Stimulated activated CD8-positive, alpha-beta memory T cell treated with anti-CD3 and anti-CD28 coated beads, Interleukin-7, amount 100 ng/mL, for 1 hour (primary cell): ENCODE measurements at places on chromosomes 12 and 14.

DNA sequence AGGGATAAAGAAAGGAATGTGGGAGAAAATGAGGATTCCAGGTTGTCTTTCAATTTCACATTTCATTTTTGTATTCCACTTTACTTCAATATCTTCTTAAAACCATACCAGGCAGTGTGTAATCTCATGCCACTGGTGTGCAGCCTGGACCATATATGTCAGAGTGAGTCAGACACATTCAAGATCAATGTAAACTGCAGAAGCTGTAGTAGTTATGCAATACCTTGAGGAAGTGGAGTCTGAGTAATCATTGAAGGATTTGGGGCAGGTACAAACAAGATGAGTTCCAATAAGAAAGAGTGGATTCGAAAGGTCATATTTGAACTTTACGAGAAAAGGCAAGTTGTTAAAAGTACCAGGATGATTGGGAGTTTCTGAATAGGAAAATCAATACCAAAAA lies 14.1 kb downstream of the PLCZ1 start:
- no peak for DNase-seq

DNA sequence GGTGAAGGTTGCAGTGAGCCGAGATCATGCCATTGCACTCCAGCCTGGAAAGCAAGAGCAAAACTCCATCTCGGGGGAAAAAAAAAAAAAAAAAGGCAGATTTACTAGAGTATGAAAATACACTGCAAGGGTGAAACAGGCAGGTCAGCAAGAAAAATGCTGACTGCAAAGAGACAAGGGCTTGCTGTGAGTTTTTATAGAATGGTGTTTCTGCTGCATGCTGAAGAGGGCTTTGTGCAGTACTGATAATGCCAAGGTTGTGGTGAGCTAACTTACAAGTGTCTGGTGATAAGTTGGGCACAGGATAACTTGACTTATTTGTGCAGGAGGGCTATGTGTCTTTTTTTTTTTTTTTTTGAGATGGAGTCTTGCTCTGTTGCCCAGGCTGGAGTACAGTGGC lies 25.9 kb upstream of the SRP54 start:
- DNase-seq: no peak

GRCh38 chr12:50187084-50187900 lies 20.1 kb upstream of the CERS5 start:
- DNase-seq: no peak

DNA sequence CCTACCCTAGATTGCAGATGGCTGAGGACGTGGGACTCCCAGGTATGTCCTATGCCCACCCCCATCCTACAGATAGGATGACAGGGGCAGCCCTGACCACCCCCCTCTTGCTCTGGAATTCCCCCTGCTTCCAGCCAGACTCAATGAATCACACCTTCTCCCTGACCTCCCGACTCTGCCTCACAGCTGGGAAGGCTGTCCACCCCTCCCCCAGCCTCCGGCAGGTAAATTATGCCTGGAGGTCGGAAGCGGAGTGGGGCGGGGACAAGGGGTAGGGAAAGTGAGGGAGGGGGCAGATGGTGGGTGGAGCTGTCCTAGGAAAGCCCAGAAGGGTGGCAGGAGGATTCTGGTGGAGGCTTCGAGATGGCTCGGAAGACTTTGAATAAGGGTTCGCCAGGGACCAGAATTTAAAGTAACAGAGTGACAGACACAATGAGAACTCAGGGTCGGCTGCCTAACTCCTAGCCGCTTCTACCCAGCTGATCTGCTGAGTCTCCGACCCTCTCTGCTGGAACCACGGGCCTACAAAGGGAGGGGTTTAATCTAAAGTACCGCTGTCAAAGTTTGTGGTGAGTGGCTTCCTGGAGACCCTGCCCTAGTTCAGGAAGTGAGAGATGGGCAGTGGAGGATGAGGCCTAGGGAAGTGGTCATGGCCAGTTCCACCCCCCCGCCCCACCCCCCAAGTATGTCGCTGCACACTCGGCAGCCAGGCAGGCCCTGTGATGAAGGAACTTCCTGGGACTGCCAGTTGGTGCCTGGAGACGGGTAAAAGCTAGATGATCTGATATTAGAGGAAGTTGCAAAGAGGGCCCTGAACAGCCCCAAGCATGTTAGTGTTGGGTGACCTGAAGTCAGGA lies 4.2 kb downstream of the PLEKHG3 start:
- no peak for DNase-seq

GRCh38 chr12:102948941-102949352 lies 8.5 kb upstream of the ASCL1 start:
- no peak for DNase-seq

DNA sequence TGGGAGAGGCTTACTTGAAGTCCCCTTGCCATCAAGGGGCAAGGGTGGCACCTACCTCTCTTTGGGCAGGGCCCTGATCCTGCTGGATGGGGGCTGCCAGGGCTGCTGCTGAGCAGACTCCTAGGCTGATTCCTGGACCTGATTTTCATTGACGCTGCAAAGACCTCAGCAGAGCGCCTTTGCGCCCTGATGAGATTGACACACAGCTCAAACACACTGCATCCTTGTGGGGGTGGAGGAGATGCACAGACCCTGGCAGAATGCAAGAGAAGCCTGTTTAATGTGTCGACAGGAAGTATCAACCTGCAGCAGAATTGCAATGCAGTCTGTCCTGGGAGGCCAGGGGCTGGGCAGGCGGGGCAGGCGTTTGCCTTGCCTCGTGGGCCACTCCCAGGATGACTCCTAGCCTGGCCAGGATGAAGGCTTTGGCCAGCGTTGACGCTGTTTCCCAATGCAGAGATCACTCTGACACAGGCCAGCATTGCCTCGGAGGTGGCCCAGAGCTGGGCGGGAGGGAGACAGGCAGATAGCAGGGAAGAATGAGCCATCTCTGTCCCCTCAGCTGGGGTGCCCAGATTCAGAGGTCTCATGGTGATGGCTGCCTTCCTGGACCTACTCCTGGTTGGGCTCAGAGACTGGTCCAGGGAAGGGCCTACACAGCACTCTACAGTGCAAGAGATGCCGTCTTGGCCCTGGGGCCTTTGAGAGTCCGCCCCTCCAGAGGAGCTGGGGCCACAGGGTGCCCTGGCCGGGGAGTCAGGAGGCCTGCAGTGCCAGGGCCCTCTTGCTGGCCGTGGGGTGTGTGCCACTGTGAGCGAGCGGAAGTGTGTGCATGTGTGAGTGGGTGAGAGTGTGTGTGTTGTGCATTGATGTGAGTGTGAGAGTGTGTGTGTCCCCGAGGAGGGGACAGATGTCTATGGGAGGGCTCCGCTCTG lies 108.3 kb downstream of the KIF26A start:
- DNase-seq: no peak

GRCh38 chr12:14756334-14757143 lies 46.7 kb downstream of the WBP11 start:
- no peak for DNase-seq

DNA sequence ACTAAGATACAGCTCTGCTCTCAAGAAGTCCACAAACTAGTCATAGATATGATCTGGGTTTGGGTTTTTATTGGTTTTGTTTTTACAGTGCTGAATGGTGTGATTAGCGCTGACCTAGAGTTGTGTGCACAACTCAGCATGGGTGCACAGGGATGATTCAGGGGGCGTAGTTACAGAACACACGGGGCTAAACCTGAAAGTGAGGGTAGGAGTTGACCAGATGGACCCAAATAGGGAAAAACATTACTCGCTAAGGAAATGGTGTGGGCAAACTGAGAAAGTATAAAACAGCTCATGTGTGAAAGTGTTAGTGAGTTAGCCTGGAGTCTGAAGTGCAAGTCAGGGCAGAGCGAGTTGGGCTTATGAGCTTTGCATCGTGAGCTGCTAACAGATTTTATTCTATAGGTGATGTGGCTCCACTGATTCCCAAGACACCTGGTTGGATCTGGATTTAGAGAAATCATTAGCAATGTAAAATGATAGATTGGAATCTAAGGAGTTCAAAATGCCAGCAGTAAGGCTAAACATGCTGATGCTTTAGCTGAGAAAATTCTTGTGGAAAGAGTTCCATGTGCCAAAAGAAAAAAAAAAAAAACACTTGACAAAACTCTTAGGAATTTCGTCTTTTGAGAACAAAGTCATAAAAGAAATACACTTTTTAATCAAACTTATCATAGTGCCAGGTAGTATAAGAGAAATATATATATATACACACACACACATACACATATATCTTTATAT lies 134.9 kb downstream of the SLC5A8 start:
- no peak for DNase-seq

- no peak for DNase-seq
These were observed 20.4 kb upstream of the AMN start for GRCh38 chr14:102902086-102902485.

DNA sequence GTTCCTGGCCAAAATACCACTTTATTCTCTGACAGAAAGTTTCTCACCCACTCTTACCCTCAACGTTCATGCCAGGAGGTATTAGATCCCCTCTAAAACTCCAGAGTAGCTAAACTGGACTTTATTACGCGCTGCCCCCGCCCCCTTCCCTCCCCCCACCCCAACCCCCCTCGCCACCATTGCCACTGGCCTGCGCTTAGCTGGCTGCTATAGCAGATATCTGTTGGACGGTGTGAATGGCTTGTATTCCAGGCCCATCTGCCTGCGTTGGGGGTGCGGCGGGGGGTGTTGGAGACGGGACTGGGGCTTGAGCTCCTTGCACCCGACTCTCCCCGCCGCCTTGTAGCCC lies 564 bp upstream of the THTPA start:
- no peak for DNase-seq

DNA sequence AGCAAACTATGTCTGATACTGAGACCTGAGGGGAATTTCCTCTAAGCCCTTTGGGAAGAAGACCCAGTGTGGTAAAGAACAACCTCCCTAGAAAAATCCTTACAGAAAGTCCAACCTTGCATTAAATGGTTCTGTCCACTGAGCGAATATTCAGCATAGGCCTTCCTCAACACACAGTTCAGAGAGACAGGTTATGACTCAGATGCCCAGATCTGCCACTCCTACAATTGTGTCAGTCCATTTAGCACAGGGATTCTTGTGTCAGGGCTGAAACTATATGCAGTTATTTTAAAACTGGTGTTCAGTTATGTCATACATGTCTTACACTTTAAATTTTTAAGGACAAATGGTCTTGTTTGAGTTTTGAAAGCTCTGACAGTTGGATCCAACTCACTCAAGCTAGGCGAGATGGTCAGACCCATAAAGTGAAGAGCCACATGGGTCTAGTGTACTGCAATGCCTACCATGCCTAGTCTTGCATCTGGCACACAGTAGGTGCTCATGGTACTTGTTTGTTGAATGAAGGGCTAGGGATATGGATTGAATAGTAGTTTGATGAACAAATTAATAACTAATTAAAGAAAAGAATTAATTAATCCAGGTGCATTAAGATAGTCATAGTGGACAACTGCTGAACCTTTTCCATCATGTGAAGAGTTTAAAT lies 207.5 kb upstream of the PWP1 start:
- DNase-seq: no peak

- DNase-seq: no peak
These were observed 90.7 kb downstream of the SINHCAF start for GRCh38 chr12:31234955-31235867.

DNA sequence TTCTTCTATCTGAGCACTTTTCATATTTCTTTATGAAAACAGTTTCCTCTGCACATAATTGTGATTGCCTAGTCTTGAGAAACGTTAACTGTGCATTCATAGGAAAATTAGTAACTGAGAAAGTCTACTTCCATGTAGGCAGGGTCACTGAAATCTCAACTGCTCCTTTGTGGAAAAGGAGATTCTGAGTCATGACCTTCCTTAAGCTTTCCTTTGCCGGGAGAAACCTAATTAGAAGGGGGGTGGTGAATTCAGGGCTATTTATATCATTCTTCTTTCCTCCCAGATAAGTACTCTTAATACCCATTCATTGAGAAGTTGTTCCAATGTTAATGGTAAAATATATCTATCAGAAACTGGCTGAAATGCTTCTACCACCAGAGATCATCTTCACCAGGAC lies 751.0 kb upstream of the TMEM132C start:
- no peak for DNase-seq

DNA sequence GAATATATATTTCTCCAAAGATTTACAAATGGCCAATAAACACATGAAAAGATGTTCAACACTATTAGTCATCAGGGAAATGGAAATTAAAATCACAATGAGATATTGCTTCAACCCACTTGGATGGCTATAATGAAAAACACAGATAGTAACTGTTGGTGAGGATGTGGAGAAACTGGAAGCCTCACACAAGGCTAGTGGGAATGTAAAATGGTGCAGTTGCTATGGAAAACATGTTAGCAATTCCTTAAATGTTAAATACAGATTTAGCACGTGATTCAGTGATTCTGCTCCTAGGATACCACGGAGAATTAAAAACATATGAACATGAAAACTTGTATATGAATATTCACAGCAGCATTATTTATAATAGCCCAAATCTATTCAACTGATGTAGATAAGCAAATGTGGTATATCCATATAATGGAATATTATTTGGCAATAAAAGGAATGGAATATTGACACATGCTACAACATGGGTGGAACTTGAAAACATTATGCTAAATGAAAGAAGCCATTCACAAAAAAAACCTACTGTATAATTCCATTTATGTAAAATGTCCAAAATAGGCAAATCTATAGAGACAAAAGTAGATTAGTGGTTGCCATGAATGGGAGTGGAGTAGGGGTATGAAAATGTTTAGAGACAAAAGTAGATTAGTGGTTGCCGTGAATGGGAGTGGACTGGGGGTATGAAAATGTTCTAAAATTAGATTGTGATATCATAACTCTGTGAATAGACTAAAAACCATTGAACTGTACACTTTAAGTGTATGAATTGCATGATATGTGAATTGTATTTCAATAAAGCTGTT lies 227.1 kb upstream of the DDHD1 start:
- DNase-seq: no peak

GRCh38 chr14:68936476-68936875 lies 42.6 kb downstream of the ACTN1 start:
- DNase-seq: no peak

DNA sequence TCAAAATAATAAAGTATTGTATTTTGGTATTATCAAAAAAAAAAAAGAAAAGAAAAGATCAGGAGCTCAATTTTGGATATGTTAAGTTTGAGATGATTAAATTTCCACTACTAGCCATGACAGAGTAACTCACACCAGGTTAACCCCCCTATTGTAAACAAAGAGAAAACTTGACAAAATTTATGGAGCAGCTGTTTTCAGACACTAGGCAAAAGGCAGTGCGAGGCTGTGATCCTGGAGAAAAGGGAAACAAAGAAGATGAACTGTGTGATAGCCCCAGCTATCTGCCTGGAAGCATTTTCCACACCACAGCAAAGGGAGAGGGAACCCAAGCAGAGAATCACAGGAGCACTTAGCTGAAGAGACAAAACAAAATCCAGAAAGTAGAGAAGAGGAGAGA lies 145.0 kb downstream of the KIF21A start:
- no peak for DNase-seq

DNA sequence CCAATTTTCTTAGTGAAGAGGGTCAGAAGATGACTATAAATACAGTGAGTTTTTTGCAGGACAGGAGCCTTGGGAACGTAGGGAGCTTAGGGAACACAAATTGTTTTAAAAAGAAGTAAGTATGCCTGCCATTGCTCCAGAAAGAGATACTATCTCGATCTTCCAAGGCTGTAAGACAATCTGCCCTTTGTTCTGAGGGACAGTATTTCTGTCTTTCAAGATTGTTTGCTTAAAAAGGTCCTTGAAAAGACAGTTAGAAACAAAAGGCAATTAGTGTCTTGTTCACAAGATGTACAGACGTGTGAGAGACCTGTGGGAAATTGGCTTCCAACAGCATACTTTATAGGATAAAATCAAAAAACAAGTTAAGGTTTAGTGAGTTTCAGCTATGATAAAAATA lies 321.2 kb upstream of the FAR2 start:
- DNase-seq: no peak
